Eye (tissue), 1 donor: ENCODE measurements at places on chromosomes 11 and 22.

- no peak for DNase-seq
Measured at GRCh38 chr11:102927624-102927990, 27.9 kb downstream of the MMP13 start.

DNA sequence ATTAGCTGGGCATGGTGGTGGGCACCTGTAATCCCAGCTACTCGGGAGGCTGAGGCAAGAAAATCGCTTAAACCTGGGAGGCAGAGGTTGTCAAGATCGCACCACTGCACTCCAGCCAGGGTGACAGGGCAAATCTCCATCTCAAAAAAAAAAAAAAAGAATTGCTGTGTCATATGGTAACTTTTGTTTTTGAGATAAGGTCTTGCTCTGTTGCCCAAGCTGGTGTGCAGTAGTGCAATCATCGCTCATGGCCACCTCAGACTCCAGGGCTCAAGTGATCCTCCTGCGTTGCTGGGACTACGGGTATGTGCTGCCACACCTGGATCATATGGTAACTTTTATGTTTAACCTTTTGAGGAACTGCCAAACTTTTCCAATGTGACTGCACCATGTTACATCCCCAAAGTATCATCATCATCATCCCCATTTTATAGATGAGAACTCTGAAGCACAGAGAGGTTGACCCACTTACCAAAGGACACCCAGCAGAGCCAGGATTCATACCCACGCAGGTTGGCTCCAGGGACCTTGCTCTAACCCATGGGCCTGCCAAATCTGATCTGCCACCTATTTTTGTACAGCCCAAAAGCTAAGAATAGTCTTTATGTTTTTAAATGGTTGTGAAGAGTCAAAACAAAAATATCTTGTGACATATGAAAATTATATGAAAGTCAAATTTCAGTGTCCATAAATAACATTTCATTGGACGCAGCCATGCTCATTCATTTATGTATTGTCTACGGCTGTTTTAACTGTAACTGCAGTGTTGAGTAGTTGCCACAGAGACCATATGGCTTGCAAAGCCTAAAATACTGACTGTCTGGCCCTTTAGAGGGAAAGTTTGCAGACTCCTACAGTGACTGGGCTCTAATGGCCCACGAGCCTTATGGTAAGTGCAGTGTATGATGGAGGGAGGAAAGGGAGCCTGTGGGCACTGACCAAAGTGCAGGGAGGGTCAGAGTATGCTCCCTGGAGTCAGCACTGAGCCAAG lies 45.3 kb downstream of the GDPD5 start:
- no peak for DNase-seq

GRCh38 chr22:38398609-38399461 lies 56.2 kb downstream of the KCNJ4 start:
- DNase-seq = peak; percentile 94

DNA sequence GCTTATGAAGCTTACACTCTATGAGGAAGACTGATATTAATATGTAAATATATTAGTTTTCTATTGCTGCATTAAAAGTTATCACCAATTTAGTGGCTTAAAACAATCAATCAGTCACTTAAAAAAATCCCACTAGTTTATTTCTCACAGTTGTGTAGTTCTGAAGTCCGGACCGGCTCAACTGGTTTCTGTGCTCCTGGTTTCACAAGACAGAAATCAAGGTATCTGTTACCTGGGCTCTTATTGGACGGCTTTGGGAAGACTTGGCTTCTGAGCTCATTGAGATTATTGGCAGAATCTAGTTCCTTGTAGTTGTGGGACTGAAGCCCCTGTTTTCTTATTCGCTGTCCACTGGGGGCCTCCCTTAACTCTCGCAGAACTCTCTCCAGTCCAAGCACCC lies 343.0 kb downstream of the RAB38 start:
- DNase-seq = no peak

- no peak for DNase-seq
Measured at GRCh38 chr11:15849257-15849656, 507.1 kb downstream of the SOX6 start.

DNA sequence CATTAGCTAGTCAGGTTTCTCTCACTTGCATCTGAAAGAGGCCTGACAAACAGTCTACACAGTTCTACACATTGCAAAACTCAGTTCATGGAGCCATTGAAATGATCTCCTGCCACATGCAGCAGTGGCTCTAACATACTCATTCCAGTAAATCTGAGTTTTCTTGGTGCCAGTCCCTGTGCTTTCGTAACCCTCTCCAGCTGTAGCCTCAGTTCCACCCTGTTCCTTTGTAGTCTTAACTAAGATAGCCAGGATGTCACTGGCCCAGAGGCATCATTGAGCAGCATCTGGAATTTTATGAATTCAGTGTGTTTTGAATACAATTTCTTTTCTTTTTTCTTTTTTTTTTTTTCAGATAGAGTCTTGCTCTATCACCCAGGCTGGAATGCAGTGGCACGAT lies 37.4 kb upstream of the ZBED5 start:
- no peak for DNase-seq

GRCh38 chr22:26406118-26406517 lies 22.9 kb upstream of the ASPHD2 start:
- DNase-seq = no peak

GRCh38 chr11:84607975-84608836 lies 1018.9 kb downstream of the DLG2 start:
- no peak for DNase-seq

- no peak for DNase-seq
Measured at GRCh38 chr11:15745266-15745665, 611.1 kb downstream of the SOX6 start.

- DNase-seq = no peak
Measured at GRCh38 chr11:118673361-118674081, 5.9 kb downstream of the TREH start.

DNA sequence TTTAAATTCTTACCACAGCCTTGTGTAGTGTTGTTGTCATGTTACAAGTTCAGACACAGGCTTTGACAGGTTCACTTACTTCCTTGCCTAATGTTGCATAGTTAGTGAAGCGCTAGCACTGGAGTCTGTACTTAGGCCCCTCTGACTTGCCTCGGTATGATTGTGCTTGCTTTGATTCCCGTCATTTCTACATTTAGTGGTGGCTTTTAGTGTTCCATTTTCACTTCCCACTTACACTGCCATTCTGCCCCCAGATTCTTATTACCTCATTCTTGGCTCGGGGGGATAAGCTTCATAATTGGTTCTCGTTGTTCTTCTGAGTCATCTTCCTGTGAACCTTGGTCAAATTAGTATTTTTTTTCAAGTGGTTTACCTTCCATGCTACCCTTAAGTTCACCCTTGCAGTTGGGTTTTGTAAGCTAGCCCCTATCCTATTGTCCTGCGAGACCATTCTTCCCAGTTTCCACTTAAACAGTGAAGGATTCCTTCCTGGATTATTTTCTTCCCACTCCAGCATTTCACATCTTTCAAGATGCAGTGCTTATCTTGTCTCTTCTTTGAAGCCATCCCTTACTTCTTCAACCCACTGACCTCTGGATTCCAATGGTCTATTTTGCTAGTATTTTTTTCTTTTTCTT lies 68.7 kb downstream of the DDX10 start:
- no peak for DNase-seq

- no peak for DNase-seq
Measured at GRCh38 chr22:30439836-30440235, 14.3 kb downstream of the MTFP1 start.

GRCh38 chr11:48123254-48123875 lies 93.2 kb upstream of the OR4B1 start:
- no peak for DNase-seq

DNA sequence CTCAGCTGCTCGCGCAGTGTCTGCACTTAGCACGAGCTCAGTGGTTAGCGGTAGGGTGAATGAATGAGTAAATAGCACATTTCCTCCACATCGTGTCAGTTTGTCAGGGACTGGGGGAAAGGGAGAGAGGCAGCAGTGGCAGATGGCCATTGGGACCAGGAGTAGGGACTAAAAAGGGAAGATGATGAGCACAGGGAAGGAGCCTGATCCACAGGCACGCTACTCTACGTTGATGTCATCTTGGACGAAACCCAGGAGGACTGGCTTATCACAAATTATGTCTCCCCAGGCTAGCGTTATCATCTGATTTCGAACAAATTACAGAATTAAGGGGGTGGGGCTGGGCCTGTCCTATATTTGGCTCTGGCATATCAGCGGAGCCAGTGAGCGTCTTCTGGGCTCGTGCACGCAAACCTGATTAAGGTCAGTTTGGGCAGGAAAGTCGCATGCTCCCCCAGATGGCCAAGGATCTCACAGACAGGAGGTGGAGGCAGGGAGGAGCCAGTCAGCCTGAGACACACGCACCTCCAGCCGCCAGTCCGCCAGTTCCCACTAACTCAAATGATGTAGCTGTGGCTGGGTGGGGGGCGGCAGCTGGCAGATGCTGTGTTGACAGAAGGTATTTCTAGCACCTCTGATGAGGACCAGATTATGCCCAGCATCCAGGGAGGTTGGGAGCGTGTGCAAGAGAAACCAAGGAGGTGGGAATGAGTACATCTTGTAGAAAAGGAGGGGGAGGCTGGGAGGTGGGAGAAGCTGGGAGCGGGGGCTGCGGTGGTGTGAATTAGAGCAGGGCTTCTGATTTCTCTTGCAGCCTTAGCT lies 97.4 kb upstream of the PRDM11 start:
- DNase-seq = peak; percentile 58

DNA sequence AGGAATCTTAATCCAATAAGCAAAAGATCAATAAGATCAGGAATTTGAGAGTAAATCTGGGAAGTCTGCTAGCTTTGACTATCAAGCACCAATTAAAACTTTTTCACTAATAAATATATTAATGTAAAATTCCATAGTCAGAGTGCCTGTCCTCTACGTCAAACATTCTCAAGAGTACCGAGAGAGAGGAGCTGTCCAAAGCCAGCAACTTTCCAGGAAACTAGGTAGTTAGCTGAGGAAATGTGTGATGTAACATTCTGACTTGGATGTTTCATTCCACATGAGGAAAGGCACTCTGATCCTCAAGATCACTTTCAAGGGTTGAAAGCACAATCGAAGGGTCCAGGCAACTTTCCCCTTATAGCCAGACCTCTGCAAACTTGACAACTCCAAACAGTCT lies 113.2 kb downstream of the STK33 start:
- DNase-seq = no peak

DNA sequence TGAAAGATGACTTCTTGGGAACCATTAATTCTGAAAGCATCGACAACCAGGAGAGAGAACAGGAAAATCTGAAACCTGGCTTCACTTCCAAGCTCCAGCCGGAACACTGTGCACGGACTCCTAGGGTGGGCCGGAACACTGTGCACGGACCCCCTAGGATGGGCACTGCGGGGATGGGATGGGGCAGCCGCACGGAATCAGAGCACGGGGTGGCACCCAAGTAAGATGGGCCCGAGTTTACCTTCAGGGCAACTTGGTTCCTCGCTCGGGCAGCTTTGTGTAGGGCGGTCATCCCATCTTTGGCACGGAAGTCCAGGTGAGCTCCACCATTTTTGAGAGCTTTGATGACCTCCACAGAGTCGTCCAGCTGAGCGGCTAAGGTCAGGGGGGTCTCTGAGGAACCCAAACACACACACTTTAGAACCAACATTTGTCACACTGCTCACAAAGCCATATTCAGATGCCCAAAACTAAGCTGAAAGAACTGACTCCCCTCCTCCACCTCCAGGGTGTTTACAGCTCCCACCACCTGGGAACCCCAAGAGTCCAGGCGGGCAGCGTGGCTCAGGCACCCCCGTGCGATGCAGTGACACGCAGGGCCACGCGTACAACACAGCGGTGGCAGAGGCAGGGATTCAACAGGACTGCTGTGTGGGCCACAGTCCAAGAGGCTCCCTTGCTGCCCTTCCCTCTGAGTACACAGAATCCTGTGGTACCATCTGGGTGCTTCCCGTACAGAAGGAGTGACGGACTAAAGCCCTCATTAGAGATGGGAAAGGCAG lies 157.9 kb downstream of the SHANK2 start:
- no peak for DNase-seq

DNA sequence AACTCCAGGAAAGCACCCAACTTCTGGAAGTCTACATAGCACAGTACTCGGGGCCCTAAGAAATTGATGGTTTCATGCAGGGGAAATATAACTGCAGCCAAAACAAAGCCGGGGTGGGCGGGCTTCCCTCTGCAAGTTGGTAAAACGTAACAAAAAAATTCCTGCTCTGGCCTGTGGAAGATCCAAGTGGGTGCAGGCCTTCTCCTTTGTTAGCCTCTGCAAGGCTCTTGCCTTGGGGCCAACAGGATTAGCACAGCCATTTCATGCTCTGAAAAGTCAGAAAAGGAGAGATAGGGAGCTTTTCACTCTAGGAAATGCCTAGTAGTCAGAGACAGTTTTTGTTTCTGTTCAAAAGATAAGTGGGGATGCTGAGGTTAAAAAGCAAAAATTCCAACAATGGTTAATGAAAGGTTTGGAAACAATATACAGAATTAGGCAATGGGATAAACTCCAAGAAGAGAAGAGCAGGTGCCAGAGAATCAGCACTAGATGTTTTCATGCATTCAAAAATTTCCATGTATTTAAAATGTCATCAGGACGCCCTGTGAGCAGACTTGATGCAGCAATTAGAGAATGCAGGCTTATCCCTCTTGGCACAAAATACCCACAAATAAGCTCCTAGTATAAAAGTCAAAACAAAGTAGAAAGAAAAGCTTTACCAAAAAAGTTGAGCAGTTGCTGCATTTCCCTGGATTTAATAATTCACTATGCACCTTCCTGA lies 72.3 kb upstream of the CHRM4 start:
- DNase-seq = peak; percentile 30

- no peak for DNase-seq
Measured at GRCh38 chr11:111403051-111403726, 24.1 kb upstream of the POU2AF1 start.
